ENCODE measurements at places on chromosomes 13 and 19.
A peak's percentile ranks its signal among the peaks of the same experiment; 100 is the strongest.

DNA sequence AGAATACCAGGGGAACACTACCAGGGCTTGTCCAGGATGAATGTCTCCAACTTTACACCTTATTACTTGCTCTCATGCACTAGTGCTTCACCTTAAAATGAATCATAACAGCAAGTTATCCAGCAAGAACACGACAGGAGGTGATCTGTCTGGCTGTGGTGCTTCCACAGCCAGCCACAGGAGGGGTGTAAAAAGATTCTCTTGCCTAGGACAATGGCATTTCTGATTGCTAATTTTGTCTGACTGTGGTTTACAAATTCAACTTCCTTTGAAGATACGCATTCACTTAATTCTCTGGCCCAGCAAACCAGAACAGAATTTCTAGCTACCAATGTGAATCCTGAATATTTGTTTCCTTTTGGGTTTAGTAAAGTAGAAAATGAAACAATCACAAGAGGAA, 23.1 kb upstream of the COG3 start:
- DNase-seq = no peak

DNA sequence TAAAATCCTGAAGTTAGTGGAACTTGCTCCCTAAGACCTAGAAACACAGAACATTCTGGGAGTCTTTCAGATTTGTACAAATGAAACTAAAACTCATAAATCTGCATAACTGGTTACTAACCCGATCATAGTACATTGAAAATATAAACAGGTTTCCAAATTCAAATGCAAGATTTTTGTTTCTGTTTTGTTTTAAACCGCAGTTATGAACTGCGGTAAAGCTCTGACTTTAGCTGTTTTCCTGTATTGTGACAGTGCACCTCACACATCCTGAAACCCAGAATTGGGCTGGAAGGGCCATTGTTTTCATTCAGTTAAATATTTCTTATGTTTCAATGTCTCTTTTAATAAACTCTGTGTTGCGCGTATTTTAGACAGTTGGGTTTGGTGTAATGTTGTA, 204.7 kb downstream of the SHISA2 start:
- no peak for DNase-seq

GRCh38 chr13:83498045-83498444, 384.2 kb downstream of the SLITRK1 start:
- DNase-seq = no peak

GRCh38 chr13:42720113-42720857, 61.1 kb upstream of the FAM216B start:
- DNase-seq = peak; percentile 19

- DNase-seq = no peak
These were observed 1359.6 kb upstream of the ATXN8OS start for GRCh38 chr13:68748038-68748437.

GRCh38 chr19:16368385-16369305, 44.0 kb downstream of the KLF2 start:
- no peak for DNase-seq

GRCh38 chr19:50258918-50259372, 55.5 kb downstream of the MYH14 start:
- DNase-seq = peak; percentile 34

DNA sequence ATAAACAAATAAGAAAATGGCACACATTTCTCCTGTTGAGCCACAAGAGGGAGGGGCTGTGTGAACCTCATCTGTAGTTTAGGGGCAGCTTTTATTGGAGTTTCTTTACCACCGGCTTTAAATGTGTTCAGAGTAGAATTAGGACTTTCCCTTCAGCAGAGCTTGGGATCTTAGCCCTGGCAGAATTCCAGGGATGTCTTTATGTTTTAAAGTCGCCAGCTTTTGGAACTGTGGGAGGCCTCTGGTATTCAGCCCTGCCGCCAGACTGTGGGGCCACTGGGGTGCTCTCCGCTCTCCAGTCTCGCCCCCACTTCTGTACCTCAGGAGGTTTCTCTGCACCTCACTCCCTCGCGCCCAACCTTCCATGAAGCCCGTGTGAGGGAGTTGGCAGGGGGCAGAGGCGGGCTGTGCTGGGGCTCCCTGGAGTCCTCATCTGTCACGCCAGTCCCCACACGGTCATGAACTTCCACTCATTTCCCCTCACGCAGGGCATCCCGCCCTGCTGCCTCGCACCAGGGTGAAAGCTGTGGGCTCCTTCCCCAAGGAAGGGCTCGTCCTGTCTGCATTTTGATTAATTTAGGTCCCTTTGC, 31.5 kb downstream of the CCDC8 start:
- no peak for DNase-seq

DNA sequence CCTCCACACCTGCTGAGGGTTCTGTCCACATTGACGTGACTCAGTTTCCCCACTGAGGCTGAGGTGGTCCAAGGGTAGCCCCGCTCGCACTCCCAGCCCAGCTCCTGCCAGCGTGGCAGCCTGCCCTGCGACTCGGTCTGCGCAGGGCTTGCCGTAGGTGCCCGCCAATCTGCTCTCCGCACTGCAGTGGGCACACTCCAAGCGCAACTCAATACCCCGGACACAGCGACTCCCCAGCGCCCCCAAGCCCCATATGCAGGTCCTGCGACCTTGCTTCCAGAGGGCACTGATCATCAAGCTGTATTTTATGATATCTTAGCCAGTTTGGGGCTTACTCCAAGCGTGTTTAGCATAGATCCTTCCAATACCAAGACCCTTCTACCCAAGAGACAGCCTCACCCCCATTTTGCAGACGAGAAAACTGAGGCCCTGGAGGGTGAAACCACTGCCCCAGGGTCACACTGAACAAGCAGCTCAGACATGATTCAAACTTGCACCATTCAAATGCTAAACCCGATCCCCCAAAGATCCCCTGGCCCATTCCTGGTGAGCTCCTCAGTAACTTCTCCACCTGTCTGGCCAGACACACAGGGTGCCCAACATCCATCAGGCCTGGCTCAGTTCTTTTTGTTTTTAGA, 13.5 kb downstream of the PTPRS start:
- no peak for DNase-seq

- DNase-seq = no peak
These were observed 28.5 kb upstream of the POP4 start for GRCh38 chr19:29577649-29577963.

GRCh38 chr13:37884674-37885073, 15.1 kb upstream of the TRPC4 start:
- DNase-seq = no peak

DNA sequence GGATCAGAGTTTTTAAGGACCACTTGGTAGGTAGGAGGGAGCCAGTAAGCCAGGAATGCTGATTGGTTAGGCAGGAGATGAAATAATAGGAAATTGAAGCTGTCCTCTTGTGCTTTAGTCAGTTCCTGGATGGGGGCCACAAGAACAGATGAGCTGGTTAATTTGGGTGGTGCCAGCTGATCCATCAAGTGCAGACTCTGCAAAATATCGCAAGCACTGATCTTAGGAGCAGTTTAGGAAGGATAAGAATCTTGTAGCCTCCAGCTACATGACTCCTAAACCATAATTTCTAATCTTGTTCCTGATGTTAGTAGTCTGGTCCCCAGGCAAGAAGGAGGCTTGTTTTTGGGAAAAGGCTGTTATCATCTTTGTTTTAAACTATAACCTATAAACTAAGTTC, 117.9 kb upstream of the GPR12 start:
- no peak for DNase-seq

Data from colonic mucosa (tissue), 4 donors.